ENCODE measurements at places on chromosomes 3 and 15. TPM values are rescaled to one million over a fixed set of nuclear protein-coding genes. Genes with fewer than 3 reads are reported as not detected.
A peak's percentile ranks its signal among the peaks of the same experiment; 100 is the strongest.

GRCh38 chr3:15797642-15798303 lies at the start of gene ANKRD28:
TSS of gene ANKRD28 (minus strand) at chr3:15797979. CDS start at chr3:15796521, 1,458 bp downstream.
- DNase-seq = no peak

DNA sequence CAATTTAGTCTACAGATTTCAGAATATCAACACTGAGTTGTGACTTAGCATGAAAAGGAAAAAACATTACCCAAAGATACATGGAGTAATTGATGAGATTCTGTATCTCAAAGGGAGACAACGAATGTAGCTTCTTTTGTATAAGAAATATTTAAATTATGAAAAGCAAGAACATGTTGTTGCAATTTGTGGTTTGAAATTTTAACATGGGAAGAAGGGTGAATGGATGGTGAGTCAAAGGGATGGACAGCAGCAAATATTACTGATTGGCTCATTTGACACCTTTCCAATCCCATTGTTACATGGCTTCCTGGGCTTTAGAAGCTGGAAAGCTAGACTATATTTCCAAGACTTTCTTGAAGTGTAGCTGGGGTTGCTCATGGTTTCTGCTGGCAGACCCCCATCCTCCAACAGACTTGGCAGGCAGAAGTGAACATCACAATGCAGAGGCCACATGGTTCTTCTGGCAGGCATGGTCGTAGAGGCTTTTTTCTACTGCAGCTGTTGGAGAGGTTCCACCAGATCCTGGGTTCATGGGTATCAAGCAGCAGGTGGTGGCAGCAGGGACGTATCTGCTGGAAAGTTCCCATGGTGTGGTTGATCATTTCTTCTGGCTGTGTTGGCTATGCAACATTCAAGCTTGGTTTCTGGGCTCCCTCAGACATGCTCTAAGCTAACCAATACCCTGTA lies 47.2 kb upstream of the KPNA4 start:
- no peak for DNase-seq

DNA sequence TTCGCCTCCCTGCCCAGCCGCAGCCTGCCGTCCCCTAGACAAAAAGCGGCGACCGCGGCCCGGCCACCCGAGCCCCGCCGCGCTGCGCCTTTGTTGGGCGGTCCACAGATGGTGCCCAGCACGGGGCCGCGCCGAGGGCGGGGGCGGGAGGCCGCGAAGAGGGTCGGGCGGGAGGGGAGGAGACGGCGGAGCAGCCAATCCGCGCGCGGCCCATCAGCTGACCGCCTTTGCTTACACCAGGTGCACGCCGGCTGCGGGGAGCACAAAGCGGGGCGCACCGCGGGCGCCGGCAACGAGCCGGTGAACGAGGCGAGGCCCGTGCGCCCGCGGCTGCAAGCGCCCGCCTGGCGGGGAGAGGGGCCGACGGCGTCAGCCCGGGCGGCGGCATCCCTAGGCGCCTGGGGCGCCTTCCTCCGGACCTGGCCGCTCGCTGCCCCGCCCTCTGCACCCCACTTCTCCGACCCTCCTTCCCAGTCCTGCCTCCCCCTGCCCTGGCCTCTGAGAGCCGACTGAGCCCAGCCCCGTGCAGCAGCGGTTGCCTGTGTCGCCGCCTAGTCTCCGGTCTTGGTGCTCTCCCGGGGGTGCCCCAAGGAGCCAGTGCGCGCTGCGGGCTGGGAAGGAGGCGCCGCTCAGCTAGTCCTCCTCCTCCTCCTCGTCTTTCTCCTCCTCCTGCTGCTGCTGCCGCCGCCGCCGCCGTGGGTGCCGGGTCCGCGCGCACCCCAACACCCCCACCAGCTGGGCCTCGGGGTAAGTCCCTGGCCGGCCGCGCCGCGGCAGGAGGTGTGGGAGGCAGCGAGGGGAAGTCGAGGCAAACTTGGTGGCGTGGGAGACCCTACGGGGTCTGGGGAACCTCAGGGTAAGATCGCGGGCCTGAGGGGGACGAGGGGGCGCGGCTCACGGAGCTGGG lies at the start of gene LRRN1:
Gene LRRN1, plus strand, starts transcription at position 259 of the 907 bp plus-strand sequence. CDS start 45,211 bp downstream, outside the sequence.
- DNase-seq = peak; percentile 53

DNA sequence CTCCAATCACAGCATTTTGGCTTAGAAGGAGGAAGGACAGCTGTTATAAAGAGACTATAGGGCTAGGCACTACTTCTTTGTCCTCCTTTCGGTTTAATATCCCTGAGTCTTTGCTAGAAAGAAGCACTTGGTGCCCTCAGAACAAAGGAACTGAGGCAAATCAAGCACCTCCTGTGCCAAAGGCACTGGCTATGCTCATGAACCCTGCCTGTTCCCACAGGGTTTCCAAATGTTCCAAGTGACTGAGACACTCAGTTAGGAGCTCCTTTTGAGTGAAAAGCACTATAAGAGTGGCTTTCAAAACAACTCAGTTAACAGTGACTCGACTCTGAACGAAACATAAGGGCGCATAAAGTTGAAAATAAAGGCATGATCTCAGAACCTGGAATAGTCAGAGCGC lies 25.0 kb downstream of the TBC1D2B start:
- no peak for DNase-seq

The TEX9 gene
- 0.54 TPM for total RNA-seq

The GPR149 gene
- not detected for total RNA-seq

All from natural killer cell (primary cell).